ENCODE measurements at places on chromosomes 7 and 10. TPM values are rescaled to one million over a fixed set of nuclear protein-coding genes. Genes with fewer than 3 reads are reported as not detected.

The WNT8B gene
- total RNA-seq, result not detected

The CFAP46 gene
- total RNA-seq, result 0.95 TPM

The TMEM229A gene
- total RNA-seq, result not detected

The MBL2 gene
- total RNA-seq, result not detected

The TAS2R38 gene
- total RNA-seq, result not detected

The SFRP4 gene
- 0.32 TPM for total RNA-seq

The FGFBP3 gene
- 0.47 TPM for total RNA-seq

The CREB5 gene
- 15.9 TPM for total RNA-seq

The AGAP9 gene
- total RNA-seq, result 4.1 TPM

The CALHM3 gene
- total RNA-seq, result not detected

The CRYGN gene
- total RNA-seq, result 0.47 TPM

The INA gene
- total RNA-seq, result 0.47 TPM

The CELF2 gene
- total RNA-seq, result 4.4 TPM

The GDF2 gene
- not detected for total RNA-seq

The AKR1C2 gene
- total RNA-seq, result 48.6 TPM

The ADIRF gene
- 197 TPM for total RNA-seq
